ENCODE measurements at places on chromosomes 6 and 20. TPM values are rescaled to one million over a fixed set of nuclear protein-coding genes. Genes with fewer than 3 reads are reported as not detected.

GRCh38 chr20:58310291-58310782 is 822 bp downstream of the RAB22A start:
- DNase-seq = no peak

FAM162B gene
- not detected for total RNA-seq

GRCh38 chr6:111407686-111408085 is 75.3 kb downstream of the REV3L start:
- DNase-seq = no peak

GRCh38 chr6:169841251-169841650 is 89.8 kb downstream of the ERMARD start:
- no peak for DNase-seq

CDH4 gene
- total RNA-seq = not detected

- DNase-seq = peak; percentile 32
Measured at GRCh38 chr6:31737315-31737990, 1.1 kb upstream of the CLIC1 start.

DNA sequence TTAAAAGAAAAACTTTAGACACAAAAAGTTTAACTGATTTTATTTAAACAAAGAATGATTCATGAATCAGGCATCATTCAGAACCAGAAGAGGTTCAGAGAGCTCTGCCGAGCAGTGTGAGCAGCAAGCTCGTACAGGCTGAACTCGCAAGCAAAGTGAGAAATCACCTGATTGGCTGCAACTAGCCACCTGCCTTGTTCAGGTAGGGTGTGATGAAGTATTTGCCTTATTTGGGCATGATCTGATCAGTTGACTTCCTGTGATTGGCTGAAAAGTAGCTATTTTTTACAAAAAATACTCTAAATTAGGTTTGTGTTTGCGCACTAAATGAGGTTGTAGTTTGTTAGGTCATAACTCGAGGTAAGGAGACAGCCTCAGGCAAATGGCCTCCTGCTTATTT is 80.7 kb downstream of the HIVEP1 start:
- DNase-seq = no peak

DNA sequence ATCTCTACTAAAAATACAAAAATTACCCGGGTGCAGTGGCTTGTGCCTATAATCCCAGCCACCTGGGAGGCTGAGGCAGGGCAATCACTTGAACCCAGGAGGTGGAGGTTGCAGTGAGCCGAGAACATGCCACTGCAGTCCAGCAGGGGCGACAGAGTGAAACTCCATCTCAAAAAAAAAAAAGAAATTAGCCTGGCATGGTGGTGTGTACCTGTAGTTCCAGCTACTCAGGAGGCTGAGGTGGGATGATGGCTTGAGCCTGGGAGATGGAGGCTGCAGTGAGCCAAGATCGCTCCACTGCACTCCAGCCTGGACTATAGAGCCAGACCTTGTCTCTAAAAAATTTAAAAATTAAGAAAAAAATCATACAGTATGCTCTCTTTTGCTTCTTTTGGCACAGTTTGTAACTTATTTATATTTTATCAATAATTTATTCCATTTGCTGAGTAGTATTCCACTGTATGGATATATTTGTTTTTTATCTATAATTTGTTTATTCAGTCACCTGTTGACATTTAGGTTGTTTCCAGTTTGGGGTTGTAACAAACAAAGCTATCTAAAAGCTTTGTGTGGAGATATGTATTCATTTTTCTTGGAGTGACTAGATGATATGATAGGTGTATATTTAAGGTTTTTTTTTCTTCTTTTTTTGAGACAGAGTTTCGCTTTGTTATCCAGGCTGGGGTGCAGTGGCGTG is 8.0 kb upstream of the MYBL2 start:
- peak; percentile 14 for DNase-seq

DNA sequence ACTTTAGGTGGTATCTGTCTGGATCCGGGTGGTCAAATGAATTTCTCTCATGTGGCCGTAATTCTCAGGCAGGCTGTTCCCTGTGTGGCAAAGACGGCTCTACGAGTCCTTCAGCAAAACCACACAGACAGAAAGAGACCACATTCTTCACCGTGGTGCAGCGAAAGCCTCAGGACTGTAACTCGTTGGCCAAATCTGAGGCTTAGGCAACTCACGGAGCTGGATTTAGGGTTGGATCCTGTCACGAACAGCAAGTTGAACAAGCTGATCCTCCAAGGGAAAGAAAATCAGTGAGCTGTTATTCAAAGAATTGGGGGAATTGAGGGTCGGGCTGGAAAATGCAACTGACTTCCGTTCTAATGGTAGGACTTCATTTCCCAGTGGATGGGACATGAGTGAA is 167.4 kb downstream of the ZMYND8 start:
- DNase-seq = no peak

Data from activated CD4-positive, alpha-beta T cell treated with anti-CD3 and anti-CD28 coated beads for 36 hours (primary cell).